ENCODE measurements at places on chromosomes 2 and 18.

GRCh38 chr18:75108579-75109318 is 100.2 kb downstream of the PTGR3 start:
- DNase-seq = no peak

- DNase-seq = no peak
These were observed 34.9 kb downstream of the OSBPL1A start for GRCh38 chr18:24362757-24363156.

DNA sequence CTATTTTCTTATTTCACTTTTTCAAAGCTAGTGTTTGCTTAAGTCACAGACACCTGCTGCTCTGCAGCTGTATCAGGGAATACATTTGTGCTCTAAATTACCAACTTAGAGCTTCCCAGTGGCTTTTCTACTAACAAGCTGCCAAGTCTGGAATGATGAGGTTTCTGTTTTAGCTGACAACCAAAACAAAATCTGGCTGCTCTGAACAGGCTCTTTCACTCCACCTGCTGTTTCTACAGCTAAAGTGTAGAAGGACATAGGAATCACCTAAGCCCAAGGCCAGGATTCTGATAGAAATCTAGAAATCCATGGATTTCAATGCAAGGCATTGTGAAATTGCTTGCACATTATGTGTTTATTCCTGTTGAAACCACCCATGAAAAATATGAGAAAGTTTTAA is 201.2 kb downstream of the SUCLG1 start:
- no peak for DNase-seq

DNA sequence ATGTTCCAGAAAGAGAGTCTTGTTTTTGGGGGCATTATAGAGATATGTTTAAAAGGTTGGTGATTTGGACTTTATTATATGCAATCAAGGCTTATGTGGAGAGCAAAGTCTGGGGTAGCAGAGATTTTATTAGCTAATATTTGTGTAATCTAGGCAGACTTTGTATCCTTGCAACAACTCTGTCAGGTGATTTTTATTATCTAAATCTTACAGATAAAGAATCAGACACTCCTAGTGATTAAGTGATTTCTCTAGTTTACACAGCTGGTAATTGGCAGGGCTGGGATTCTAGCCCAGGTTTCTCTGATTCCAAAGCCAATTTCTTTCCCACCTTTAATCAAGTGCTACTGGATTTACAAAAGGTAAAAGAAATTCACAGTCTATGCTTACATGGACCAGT is 33.3 kb upstream of the NCK2 start:
- no peak for DNase-seq

DNA sequence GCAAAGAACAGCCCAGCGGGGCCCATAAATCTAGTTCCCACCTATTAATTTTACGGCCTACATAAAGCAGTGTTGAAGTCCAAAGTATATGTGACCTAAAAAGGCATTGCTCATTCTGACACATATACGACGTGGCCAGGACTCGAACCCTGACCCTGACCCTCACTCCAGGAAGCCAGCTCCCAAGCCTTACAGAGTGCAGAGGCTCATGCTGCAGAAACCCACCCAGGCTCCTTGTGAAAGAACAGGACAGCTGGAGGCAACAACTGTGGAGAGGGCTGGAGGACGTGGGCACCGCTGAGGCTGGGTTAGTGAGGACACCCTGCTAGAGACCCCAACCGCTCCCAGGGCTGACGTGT is 221.6 kb downstream of the CYP26B1 start:
- no peak for DNase-seq

- DNase-seq = no peak
These were observed 55.3 kb downstream of the TWIST2 start for GRCh38 chr2:238903141-238903540.

- DNase-seq = no peak
These were observed 135.4 kb downstream of the TRIB2 start for GRCh38 chr2:12852135-12852534.

DNA sequence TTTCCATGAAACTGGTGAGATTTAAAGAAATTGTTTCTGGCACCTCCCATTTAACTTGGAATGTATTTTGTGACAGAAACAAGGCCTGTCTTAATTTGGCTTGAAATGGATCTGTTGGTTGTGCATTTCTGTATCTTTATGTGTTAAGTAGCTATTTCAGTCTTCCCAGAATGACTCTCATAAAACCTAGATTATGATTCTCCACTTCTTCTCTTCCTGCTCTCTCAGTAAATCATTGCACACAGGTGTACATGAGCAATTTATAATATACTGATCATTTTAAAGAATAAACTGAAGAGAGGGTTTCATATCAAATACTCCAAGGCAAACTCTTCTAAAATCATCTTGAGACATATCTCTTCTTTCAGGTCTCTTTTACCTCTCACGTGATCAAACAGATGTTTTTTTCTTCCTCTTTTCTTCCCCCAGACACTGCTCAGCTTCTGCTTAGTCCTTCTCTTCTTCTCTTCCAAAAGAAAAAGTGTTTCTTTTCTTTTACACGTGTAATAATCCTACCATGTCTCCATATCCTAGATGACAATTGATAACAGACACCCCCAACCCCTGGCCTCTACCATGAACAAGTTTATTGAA is 112.0 kb downstream of the PPP1R1C start:
- DNase-seq = no peak

GRCh38 chr2:99422599-99422998 is 67.2 kb downstream of the REV1 start:
- DNase-seq = no peak

GRCh38 chr2:138536302-138536701 is 34.7 kb downstream of the SPOPL start:
- no peak for DNase-seq

DNA sequence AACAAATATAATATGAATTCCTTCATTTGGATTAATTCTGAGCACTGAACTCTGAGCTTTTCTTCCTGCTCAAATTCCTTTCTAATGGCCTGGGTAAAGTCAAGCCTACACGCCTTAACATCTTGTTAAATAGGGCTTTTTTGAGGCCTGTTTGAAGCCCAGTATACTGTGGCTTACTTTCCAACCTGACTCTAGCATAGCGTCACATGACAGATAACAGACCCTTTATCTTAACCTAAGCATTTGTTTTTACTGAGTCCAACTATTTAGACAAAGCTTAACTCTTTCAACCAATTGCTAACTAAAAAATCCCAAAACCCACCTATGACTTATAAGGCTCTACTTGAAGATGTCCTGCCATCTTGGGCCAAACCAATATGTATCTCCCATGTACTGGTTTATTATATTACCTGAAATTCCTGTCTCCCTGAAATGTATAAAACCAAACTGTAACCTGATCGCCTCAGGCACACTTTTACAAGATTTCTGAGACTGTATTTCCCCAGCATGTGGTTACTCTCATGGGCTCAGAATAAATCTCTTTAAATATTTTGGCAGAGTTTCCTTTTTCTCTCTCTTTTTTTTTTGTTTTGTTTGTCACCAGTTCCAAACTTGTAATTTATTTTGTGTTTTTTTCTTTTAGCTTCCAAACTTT is 271.1 kb upstream of the VWC2L start:
- no peak for DNase-seq

GRCh38 chr2:207317378-207317984 is 151.7 kb upstream of the KLF7 start:
- no peak for DNase-seq

DNA sequence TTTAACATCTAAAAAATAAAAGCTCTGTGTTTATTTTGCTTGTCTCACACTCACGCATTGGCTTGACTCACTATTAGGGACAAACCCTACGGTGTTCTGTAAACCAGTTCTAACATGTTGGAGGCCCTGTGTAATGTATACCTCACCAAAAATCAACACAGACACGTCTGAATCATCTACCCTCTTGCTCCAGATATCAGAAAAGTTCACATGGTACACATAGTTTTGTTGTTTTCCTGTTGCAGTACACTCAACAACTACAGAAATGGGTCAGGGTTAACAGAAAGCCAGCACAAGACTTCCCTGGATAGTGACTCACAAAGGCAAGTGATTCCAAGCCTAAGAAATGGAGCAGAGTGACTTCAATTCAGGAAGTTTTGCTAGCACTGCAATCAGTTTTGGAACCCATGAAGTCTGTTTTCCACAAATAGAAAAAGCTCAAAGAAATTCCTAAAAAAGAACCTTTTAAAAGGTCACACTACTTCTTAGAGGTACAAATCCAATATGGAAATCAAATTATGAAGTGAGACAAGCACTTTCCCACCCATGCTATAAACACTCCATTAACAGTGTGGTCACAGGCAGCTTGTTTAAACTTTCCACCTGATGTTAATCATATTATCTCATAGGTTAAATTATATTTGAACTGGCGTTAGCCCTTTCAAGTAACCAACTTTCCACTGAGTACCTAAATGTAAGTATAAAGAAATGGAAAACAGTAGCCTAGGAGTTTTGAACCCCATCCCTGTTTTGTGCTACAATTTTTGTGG is 87.4 kb downstream of the GAREM1 start:
- no peak for DNase-seq

GRCh38 chr18:45608400-45608799 is 6.9 kb upstream of the SLC14A2 start:
- no peak for DNase-seq

DNA sequence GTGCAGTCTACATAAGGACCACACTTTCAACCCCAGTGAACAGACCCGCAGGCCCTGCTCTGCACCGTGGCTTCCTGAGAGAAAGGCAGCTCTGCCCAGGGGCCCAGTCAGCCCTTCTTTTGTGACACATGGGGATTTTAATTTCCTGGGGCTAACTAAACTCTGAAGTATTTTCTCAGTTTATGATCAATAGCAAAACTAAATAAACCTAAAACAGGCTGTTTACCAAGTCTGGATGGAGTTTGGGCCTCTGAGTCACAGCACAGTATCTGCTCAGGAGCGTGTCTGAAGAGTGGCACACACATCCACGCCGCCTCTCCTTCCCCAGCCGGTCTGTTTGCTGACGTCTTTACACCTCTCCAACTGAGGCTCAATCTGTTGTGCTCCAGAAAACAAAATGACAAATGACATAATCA is 72.3 kb downstream of the LDLRAD4 start:
- DNase-seq = no peak

DNA sequence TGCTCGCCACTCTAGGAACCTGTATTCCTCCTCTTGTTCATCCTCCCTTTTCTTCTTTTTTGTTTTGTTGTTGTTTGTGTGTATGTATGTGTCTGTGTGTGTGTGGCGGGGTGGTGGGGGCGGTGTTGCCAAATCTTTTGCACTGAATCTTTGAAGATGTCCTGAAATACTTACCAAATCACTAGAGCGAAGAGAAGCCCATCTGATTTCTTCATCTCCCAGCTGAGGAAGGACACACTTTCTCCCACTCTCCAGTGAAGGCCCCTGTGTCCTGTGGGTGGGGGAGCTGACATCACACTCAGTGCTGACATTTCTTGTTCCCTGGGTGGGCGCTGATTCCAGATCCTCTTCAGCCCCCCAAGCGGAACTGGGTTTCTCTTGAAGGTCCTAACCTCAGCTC is 74.5 kb downstream of the NEDD4L start:
- DNase-seq = no peak

DNA sequence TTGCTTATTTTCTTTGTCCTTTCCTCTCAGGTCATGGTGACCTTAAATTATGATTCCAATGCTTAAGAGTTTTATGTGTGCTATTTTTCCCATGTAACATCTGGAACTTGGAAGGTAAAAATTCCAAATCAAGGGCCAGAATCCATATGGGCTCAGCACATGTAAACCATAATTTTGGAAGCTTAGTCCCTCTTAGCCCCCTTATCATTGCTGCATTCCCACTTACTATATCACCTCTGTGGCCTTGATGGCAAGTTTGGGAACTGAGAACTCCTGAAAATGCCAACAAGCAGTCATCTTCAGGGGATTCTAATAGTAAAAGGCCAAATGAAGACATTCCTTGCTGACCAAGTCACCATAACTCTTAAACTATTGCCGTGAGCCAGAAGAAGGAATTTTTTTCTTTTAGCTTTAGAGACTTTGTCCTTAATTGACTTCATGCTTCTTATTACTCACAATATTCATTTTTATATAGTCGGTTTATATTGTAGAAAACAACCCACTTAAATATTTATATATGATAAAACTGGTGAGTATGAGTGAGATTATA is 251.4 kb downstream of the SLC8A1 start:
- no peak for DNase-seq

GRCh38 chr2:143058851-143059250 is 70.4 kb upstream of the ARHGAP15 start:
- DNase-seq = no peak

- DNase-seq = no peak
These were observed 111.4 kb downstream of the NFATC1 start for GRCh38 chr18:79507076-79507545.

DNA sequence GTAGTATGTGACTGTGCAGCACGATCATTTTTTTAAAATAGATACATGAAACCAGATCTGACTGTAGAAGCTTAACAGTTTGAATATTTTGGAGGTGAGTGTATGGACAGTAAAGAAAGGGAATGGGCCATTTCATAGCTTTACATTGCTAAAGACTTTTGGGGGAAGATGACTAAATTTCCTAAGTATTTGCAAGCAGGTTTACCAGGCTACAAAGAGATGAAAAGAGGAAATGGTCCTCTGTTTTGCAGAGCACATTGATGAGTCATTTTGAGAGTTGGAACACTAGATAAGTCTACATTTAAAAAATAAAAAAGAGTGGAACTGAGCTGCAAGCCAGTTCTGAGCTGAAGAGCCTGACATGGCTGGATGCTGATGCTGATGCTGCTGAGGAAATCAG is 115.7 kb upstream of the LRATD1 start:
- DNase-seq = no peak

- DNase-seq = no peak
These were observed 60.0 kb downstream of the ZEB2 start for GRCh38 chr2:144459937-144460336.

- no peak for DNase-seq
These were observed 18.3 kb downstream of the SMAD7 start for GRCh38 chr18:48932462-48932818.

- DNase-seq = no peak
These were observed 272.4 kb upstream of the THSD7B start for GRCh38 chr2:136492901-136493300.

DNA sequence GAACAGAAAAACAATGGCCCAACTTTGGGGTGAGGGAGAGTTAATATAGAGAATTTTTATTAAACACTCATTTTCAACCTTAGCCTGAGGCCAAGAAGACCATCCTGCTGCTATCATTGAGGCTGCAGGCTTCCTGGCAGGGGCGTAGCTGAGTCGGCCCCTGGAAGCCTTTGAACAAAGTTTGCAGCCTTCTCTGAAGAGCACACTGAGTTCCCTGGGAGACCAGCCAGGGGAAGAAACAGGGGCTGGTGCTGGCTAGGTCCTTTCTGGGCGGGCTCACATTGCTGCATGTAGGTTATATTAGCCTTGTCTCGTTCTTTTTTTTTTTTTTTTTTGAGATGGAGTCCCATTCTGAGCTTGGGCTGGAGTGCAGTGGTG is 126.8 kb upstream of the HS6ST1 start:
- DNase-seq = no peak

DNA sequence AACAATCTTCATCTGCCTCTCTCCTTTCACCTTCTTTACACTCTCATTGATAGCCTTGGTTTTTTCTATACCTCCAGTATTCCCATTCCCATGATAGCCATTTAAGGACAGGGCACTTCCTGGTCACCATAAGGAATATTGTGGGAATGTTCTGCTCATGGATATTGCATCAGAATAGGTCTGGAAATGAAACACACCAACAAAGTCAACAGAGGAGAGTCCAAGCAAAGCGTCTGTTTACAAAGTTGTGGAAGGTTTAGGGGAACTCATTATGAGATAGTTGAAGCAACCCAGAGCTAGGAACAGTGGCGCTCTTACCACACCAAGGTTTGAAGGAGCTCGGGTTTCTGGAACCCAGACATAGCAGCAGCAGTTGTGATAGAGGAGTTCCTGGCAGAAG is 150.3 kb upstream of the TNP1 start:
- DNase-seq = no peak
